ENCODE measurements at places on chromosomes 5 and 9. TPM values are rescaled to one million over a fixed set of nuclear protein-coding genes. Genes with fewer than 3 reads are reported as not detected.

The KLF4 gene
- 28.7 TPM for total RNA-seq

DNA sequence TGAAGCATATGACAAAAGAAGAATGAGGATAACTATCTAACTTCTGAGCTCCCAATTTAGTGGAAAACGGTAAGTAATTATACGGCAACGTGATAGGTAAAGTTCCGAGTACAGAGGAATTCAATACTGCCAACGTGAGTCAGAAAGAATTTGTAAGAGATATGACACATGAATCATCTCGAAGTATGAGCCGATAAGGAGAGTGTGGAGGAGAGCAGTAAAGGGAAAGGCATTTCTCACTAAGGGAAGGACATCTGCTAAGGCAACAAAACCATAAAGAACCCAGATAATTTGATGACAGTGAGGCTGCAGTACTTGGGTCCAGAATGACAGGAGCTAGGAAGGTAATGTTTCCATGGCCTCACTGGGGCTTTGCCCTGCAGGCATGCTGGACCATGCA is 11.0 kb downstream of the MPDZ start:
- H3K4me3 ChIP-seq, result no peak overlapping the region
- peaks cover 45% of the 10 kb centered on the region for H3K4me1 ChIP-seq
- H3K27ac ChIP-seq, result peak overlapping the region; percentile 75

- H3K27ac ChIP-seq, result no peak overlapping the region
- no peak for DNase-seq
- no peaks in the 10 kb centered on the region for H3K36me3 ChIP-seq
- H3K4me3 ChIP-seq, result no peak overlapping the region
- H3K27me3 ChIP-seq, result no peaks in the 10 kb centered on the region
- no peaks in the 10 kb centered on the region for H3K4me1 ChIP-seq
Observed at GRCh38 chr9:89375191-89375760, 57.0 kb downstream of the SECISBP2 start.

- H3K36me3 ChIP-seq, result no peaks in the 10 kb centered on the region
- H3K4me1 ChIP-seq, result no peaks in the 10 kb centered on the region
- H3K4me3 ChIP-seq, result no peak overlapping the region
- no peaks in the 10 kb centered on the region for H3K27me3 ChIP-seq
- H3K27ac ChIP-seq, result no peak overlapping the region
Observed at GRCh38 chr5:3075309-3075708, 323.8 kb upstream of the IRX2 start.

The NEUROG1 gene
- not detected for total RNA-seq

GRCh38 chr9:82191082-82191770 is 202.7 kb downstream of the SPATA31D1 start:
- H3K27ac ChIP-seq, result no peak overlapping the region
- H3K4me3 ChIP-seq, result no peak overlapping the region
- H3K4me1 ChIP-seq, result no peaks in the 10 kb centered on the region
- no peaks in the 10 kb centered on the region for H3K27me3 ChIP-seq
- DNase-seq, result no peak

GRCh38 chr5:149406203-149406978 is 27.3 kb upstream of the IL17B start:
- peak; percentile 86 for DNase-seq
- peaks cover 62% of the 10 kb centered on the region for H3K4me1 ChIP-seq
- H3K4me3 ChIP-seq, result peak overlapping the region; percentile 89
- no peaks in the 10 kb centered on the region for H3K36me3 ChIP-seq
- H3K27me3 ChIP-seq, result no peaks in the 10 kb centered on the region

- H3K27me3 ChIP-seq, result no peaks in the 10 kb centered on the region
- peak; percentile 55 for DNase-seq
- peaks cover 60% of the 10 kb centered on the region for H3K4me1 ChIP-seq
- H3K27ac ChIP-seq, result peak overlapping the region; percentile 84
- H3K36me3 ChIP-seq, result no peaks in the 10 kb centered on the region
Observed at GRCh38 chr9:112755016-112755427, 4.5 kb downstream of the SNX30 start.

The CDC20B gene
- total RNA-seq, result not detected

GRCh38 chr5:7653046-7653445 is 197.9 kb downstream of the CFAP90 start:
- no peaks in the 10 kb centered on the region for H3K27me3 ChIP-seq
- H3K4me1 ChIP-seq, result no peaks in the 10 kb centered on the region
- no peak overlapping the region for H3K27ac ChIP-seq

DNA sequence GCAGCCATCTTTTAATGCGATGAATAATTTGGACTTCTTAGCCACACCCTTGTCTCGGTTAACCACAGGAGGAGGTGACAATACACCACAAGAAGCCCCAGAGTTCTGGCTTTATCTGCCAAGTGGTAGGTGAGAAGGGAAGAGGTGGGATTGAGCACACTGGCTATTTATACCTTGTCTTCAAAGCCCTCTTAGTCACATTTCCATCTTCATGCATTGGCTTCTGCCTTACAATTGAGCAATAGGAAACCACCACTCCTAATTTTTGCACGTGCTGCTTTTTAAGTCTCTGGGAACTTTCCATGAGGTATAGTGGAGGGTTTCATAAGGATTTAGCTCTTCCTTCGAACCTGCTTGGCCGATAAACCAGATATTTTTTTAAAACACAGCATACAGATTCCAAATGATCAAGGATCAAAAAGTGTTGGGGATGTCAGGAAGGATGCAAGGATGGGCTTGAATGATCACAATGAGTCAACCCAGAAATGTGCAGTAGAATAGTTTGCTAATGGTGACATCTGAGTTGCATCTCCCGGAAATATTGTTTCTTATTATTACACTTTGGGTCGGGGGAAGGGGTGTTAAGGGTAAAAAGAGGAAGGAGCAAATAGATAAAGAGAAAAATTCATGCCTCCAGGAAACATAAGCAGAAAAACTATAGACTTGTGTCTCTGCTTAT is 25.5 kb downstream of the PLAC8L1 start:
- peaks cover 13% of the 10 kb centered on the region for H3K4me1 ChIP-seq
- no peak overlapping the region for H3K4me3 ChIP-seq
- peaks cover 13% of the 10 kb centered on the region for H3K27me3 ChIP-seq
- no peak overlapping the region for H3K27ac ChIP-seq

- H3K27ac ChIP-seq, result no peak overlapping the region
- no peaks in the 10 kb centered on the region for H3K27me3 ChIP-seq
- H3K36me3 ChIP-seq, result no peaks in the 10 kb centered on the region
Observed at GRCh38 chr9:108664309-108665255, 191.2 kb downstream of the ACTL7B start.

The GABBR2 gene
- total RNA-seq, result 10.2 TPM

DNA sequence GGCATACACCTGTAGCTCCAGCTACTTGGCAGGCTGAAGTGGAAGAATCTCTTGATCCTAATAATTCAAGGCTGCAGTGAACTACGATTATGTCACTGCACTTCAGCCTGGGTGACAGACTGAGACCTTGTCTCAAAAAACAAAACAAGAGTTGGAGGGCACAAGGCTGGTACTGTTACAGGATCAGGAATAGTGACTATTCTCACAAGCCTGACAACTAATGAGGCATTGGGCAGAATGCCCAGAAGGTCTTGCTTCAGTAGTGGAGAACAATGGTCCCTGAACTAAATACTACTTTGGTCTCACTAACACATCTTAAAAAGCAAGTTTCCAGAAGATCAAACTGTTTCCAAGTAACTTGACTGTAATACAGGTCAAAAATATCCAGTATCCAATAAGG is 182.9 kb upstream of the RFX3 start:
- no peaks in the 10 kb centered on the region for H3K4me1 ChIP-seq
- H3K4me3 ChIP-seq, result no peak overlapping the region
- peaks cover 24% of the 10 kb centered on the region for H3K27me3 ChIP-seq

The OR13J1 gene
- not detected for total RNA-seq

DNA sequence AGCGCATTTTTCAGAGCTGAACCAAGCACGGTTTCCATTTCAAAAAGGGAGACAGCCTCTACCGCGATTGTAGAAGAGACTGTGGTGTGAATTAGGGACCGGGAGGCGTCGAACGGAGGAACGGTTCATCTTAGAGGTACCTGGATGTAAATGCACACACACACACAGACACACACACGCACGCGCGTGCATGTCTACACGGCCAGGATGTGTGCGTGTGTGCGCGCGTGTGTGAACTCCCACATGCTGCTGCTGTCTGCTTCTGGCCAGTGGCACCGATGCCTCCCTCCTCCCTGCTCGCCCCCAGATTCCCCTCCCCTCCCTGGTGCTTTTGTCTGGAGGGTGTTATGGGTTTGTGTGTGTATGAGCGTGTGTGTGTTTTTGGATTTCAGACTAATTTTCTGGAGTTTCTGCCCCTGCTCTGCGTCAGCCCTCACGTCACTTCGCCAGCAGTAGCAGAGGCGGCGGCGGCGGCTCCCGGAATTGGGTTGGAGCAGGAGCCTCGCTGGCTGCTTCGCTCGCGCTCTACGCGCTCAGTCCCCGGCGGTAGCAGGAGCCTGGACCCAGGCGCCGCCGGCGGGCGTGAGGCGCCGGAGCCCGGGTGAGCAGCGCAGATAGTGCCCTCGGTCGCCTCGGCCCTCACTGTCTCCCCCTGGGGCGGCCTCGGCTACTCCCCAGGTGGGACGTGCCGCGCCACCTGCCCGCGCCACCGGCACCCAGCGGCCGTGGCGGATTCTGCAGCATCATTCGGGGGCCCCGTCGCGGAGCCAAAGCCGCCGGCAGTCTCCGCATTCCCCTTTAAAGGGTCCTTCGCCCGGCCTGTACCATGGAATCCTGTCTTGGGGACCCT is at the start of gene NTRK2:
Gene NTRK2, plus strand, starts transcription at position 442 of the 850 bp plus-strand sequence. CDS start 1,020 bp downstream, outside the sequence.
- peak; percentile 62 for DNase-seq
- peaks cover 47% of the 10 kb centered on the region for H3K27me3 ChIP-seq
- H3K4me1 ChIP-seq, result no peaks in the 10 kb centered on the region
- H3K27ac ChIP-seq, result no peak within 1 kb of the TSS
- H3K4me3 ChIP-seq, result peak within 1 kb of the TSS; percentile 72
- no peaks in the 10 kb centered on the region for H3K36me3 ChIP-seq

DNA sequence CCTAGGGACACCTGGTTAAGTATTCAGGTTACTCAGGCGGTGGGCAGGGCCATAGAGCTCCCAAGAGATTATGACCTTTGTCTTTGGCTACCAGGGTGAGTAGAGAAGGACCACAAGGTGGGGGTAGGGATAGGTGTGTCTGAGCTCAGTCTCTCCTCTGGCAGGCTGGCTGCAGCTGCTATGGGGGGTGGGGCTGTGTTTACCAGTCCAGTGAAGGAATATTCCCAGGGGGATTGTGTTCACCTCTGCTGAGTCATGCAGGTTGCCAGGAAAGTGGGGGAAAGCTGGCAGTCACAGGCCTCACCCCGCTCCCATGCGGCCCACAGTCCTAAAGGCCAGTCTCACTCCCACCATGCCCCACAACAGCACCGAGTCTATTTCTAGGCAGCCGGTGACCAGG is 53.6 kb upstream of the POU5F2 start:
- no peak overlapping the region for H3K27ac ChIP-seq
- H3K4me1 ChIP-seq, result peaks cover 8% of the 10 kb centered on the region
- no peaks in the 10 kb centered on the region for H3K36me3 ChIP-seq
- H3K4me3 ChIP-seq, result no peak overlapping the region
- DNase-seq, result no peak
- no peaks in the 10 kb centered on the region for H3K27me3 ChIP-seq

DNA sequence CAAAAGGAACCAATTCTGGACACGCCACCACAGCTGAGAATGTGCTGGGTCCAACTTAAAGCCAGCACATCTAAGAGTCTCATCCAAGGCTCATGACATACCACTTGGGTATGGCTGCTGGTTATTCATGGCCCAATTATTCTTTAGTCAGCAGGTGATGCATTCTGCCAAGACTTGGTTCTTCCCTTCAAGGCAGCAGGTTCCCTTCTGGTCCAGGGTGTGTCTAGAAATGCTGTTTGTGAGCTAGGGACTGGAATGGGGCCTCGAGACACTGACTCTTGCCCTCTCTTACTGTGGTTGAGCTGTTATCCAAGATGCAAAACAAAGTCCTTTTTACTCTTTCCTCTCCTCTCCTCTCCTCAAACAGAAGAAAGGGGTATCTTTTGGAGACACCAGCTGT is 522.6 kb downstream of the HINT1 start:
- no peaks in the 10 kb centered on the region for H3K4me1 ChIP-seq
- H3K4me3 ChIP-seq, result no peak overlapping the region
- no peak for DNase-seq
- H3K36me3 ChIP-seq, result no peaks in the 10 kb centered on the region

The SLC31A1 gene
- 35.8 TPM for total RNA-seq

The PCDHA1 gene
- not detected for total RNA-seq

The CER1 gene
- not detected for total RNA-seq

DNA sequence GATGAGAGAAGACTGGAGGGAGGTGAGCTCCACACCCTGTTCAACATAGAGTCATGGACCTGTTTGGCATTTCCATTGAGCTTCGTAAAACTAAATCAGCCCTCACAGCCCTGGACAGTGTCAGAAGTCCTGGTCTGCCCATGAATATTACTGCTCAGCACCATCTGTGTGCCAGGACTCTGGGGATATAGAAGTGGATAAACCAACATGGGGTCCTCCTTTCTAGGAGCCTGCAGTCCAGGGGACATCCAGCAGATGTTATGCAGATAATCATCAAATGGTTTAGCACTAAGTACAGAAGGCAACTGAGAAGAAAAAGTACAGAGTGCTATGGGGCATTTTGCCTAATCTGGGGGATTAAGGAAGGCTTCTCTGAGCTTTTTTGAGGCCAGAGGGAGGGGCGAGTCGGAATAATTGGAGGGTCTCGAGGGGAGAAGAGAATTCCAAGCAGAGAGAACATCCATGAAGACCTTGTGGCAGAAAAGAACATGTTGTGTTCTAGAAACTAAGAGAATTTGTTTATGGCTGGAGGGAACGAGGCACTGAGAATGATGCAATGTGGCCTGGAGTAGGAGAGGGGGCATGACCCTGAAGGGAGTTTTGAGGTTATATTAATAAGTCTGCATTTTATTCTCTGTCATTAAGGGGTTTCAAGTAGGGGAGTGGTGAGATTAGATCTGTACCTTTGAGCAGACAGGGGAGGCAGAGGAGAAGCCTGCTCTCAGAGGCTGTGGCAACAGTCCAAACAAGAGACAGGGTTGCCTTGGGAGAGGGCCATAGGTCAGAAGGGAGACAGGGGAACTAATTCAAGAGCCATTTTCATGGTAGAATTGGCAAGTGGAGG is 63.5 kb upstream of the SLC2A8 start:
- peaks cover 22% of the 10 kb centered on the region for H3K4me1 ChIP-seq
- DNase-seq, result no peak
- H3K27me3 ChIP-seq, result no peaks in the 10 kb centered on the region
- H3K4me3 ChIP-seq, result no peak overlapping the region

The CORO2A gene
- total RNA-seq, result 0.86 TPM

The DCAF12 gene
- total RNA-seq, result 22.2 TPM

- peak overlapping the region; percentile 52 for H3K27ac ChIP-seq
- peaks cover 1% of the 10 kb centered on the region for H3K36me3 ChIP-seq
- H3K4me1 ChIP-seq, result peaks cover 52% of the 10 kb centered on the region
Observed at GRCh38 chr9:18566121-18566520, 92.2 kb downstream of the ADAMTSL1 start.

The UNC13B gene
- 11.9 TPM for total RNA-seq
